Memory B cell (primary cell): ENCODE measurements at places on chromosomes 13 and 19.

DNA sequence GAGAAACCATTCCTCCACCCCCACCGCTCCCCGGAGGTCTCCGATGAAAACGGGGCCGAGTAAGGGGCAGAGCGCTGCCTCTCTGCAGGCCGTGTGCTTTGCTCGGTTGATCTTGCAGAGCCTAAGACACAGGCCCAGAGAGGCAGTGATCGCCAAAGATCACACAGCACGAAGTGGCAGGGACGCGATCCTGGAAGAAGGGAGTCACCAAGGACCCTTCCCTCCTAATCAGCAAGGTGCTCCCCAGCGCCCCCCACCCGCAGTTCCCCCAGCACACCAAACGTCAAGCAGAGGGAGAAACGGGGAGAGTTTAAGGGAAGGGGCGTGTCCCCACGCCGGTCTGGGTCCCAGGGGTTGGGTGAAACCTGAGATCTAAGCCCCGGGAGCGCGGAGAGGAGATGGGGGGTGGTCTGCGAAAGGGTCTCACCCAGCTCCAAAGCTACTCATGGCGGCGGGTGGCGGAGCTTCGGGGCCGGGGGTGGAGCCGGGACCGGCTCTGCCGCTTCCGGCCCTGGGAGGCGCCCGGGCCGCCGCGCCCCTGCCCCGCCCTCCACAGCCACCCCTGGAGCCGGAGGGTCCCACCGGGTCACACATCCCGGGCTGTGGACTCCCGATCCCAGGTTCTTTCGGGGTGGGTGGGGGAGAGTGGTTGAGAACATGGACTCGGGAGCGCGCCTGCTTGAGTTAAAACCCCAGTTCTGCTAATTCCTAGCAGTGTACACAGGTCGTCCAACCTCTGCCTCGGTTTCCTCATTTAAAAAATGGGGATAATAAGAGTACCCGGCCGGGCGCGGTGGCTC is at the start of gene EML2:
EML2 (minus strand) TSS at position 468 of the 800 bp plus-strand sequence; CDS start at position 447, 21 bp downstream.
- peak; percentile 38 for DNase-seq

DNA sequence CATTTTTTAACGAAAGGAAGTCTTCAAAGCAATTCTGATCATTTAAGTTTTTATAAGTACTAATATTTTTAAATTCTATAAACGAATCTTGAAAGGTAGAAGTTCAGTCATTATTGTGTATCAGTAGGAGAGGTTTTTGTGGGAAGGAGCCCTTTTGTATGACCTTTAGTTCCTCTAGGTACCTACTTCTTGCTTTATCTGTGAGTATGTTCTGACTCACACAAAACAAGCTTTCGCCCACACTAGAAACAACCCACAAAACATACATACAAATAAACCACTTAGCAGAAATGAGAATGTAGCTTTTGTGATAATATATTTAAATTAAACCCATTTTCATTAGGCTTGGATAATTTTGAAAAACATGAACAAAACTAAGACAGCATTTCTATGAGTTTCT is 27.8 kb downstream of the ERCC5 start:
- no peak for DNase-seq

GRCh38 chr19:36081385-36081784 is 26.7 kb downstream of the WDR62 start:
- no peak for DNase-seq

DNA sequence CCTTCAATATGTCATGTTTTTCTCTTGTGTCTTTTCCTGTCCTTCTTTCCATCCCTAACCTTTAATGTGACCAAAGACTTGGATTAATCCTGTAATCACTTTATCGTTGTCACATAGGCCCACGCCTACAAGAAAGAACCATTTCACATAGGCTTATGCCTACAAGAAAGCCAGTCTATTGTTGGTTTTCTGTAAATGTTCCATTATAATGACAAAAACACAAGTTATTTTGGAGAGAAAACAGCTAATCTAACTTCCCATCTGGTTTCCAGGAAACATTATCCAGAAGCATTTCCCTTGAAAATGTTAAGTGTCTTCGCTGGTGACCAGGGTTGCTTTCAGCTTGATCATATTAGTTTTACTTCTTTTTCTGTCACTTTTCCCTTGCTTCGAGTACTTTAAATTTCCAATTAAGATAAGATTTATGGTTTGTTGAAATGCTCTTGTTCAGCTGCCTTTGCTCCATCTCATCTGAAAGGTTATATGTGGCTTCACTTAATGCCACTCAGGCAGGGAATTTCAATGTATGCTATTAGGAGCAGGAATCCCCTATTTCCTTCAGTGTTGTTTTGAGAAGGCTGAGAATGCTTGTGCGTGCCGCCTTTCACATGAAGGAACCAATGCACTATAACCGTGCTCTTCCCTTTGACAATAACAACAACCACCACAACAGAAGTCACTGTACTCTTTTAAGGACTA is 708.2 kb downstream of the EFNB2 start:
- DNase-seq: no peak

DNA sequence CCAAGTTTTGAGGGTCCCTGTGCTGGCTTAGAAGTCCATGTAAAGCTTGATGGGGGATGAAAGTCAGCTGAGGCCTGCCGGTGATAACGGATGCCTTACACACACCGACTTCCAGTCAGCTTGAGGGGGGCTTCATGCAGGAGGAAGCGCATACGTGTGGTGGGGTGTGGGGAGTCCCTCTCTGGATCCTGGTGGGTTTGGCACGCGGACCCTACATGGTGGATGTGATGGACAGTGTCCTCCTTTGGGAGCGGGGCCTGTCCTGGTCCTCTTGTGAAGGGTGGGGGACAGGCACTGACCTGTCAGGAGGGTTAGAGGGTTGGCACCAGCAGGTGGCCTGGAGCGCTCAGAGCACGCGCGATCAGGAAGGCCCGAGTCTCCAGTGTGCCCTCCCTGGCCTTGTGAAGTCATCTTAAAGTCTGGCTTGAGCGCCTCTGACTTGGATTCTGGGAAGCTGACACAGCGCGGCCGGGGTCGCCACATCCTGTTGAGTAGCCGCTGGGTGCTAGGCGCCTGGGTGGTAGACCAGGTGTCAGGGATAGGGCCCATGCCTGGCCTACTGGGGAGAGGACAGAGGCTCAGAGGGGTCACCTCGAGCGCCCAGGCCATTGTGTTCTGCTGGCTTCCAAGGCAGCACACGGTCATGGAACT is 2.9 kb downstream of the DAZAP1 start:
- DNase-seq: no peak

DNA sequence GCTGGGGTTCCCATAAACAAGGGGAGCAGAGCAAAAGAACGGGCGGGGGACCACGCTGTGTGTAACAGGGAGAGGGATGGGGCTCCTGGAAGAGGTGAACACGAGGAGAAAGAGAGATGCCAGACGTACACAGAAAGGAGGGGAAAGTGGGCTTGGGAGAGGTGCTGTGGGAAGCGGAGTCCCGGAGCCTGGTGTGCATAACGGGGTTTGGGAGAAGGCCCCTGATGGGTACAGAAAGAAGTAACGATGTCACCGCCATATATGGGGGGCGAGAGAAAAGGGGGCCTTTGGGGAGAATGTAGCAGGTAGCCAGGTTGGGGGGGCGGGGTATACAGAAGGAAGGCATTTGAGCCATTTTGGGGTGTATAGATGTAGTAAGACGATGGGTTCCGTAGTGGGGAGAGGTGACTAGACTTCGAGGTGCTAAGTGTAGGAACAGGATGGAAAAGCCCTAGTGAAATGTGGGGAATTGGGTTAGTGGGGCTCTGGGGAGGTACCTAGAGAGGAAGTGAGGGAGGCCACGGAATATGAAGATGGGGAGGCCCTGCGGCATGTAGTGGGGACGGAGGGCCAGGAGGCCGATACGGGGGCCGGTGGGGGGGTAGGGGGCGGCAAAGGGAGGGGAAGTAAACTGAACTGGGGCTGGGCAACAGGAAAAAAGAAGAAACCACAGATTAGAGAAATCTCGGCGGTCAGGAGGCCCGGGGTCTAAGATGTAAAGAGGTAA is 787 bp downstream of the ZNF580 start:
- DNase-seq: no peak

- DNase-seq: no peak
Measured at GRCh38 chr13:110350509-110350908, 43.4 kb downstream of the COL4A2 start.

DNA sequence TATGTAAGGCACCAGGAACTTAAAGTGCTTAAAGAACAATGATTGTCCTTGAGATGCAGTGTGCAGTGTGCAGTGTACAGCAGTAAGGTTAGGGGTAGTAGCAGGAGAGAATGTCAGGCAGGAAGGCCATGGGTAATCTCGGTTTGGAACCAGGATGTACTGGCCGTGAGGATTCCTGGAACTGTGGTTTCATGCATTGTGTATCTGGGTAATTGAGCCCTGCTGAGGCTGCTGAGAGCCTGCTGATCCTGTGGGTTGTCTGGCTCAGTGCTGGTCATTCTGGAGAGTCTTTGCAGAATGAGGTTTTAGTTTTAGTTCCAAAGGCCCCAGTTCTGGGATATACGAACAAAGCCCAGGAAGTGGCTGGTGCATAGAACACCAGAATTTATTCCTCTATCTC is 71.0 kb downstream of the ZNF568 start:
- no peak for DNase-seq

DNA sequence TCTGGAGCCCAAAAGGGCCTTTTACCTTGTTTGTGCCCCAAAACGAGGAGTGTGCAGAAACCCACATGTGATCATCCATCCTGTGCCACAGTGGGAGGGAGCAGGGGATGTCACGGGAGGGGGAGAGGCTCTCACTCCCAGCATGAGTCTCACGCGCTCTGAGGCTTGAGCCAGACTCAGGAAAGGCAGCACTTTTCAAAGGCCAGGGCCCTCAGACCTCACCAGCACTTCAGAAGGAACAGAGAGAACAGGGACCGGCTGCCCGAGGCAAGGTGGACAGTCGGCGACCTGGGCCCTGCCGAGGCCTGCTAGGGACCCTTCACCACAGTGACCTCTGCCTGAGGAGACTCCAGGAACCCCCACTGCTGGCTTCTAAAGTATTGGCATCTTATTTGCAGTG is 71.7 kb upstream of the WASF3 start:
- DNase-seq: no peak

GRCh38 chr19:17834350-17835181 is 13.2 kb downstream of the JAK3 start:
- DNase-seq: no peak

- no peak for DNase-seq
Measured at GRCh38 chr13:46629811-46630413, 76.9 kb downstream of the LRCH1 start.

DNA sequence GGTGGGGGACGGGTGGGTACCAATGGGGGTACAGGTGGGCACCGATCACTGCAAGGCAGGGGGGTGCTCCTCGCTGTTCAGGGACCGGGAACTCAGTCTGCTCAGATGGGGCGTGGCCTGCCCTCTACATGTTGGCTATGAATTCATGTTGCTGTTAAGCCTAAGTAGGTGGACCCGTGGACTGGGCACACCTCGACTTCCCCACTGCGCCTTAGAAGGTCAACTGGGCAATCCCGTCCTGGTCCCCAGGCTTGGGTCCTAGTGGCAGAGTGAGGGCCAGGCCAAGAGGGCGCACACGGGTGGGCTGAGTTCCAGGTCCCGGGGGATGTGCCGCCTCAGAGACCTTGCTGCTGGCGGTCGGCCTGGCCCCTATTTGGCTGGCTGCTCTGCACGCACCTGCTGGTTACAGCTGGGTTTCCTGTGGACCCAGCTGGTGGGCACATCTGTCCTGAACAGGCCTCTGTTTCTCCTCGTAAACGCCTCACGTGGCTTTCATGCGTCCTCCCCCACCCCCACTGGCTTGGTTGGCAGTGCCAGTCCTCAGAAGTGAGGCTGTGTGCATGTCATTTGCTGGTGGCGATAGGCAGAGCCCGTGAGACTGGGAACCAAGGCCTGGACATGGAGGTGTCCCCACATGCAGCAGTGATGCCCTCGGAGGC is 13.5 kb upstream of the ZNF554 start:
- no peak for DNase-seq

- no peak for DNase-seq
Measured at GRCh38 chr13:102097708-102098107, 304.1 kb downstream of the FGF14 start.

GRCh38 chr19:6802336-6803035 is 30.0 kb downstream of the VAV1 start:
- peak; percentile 46 for DNase-seq

GRCh38 chr13:94332359-94333096 is 147.0 kb downstream of the DCT start:
- DNase-seq: no peak
